ENCODE measurements at places on chromosomes 3 and 15. TPM values are rescaled to one million over a fixed set of nuclear protein-coding genes. Genes with fewer than 3 reads are reported as not detected.

PLAAT1 gene
- polyA plus RNA-seq = 4.5 TPM

DNAH1 gene
- polyA plus RNA-seq = 1.9 TPM

GABRR3 gene
- polyA plus RNA-seq = not detected

DPPA4 gene
- 395 TPM for polyA plus RNA-seq

CNTN4 gene
- polyA plus RNA-seq = 0.30 TPM

P3H2 gene
- polyA plus RNA-seq = 31.1 TPM

FRMD4B gene
- 2.0 TPM for polyA plus RNA-seq

C15orf39 gene
- 18.9 TPM for polyA plus RNA-seq

EPHA3 gene
- 0.09 TPM for polyA plus RNA-seq

GOLGA6L7 gene
- not detected for polyA plus RNA-seq

TRIM42 gene
- not detected for polyA plus RNA-seq

CD276 gene
- polyA plus RNA-seq = 158 TPM

GRK7 gene
- polyA plus RNA-seq = not detected

TRANK1 gene
- polyA plus RNA-seq = 2.9 TPM

IL17RE gene
- 3.4 TPM for polyA plus RNA-seq

KLHL24 gene
- polyA plus RNA-seq = 11.2 TPM

FBXO40 gene
- polyA plus RNA-seq = 0.05 TPM

TMEM207 gene
- polyA plus RNA-seq = not detected

PDZRN3 gene
- 4.2 TPM for polyA plus RNA-seq

NEIL1 gene
- 10.4 TPM for polyA plus RNA-seq

EPB42 gene
- not detected for polyA plus RNA-seq

FXR1 gene
- polyA plus RNA-seq = 80.4 TPM

PAQR5 gene
- polyA plus RNA-seq = 15.8 TPM

RAB6B gene
- polyA plus RNA-seq = 7.9 TPM

PCOLCE2 gene
- polyA plus RNA-seq = 11.1 TPM

CDHR4 gene
- 0.96 TPM for polyA plus RNA-seq

THUMPD3 gene
- 16.4 TPM for polyA plus RNA-seq

Data from H1 (cell line).